Stimulated activated CD4-positive, alpha-beta T cell treated with anti-CD3 and anti-CD28 coated beads, Interleukin-2, amount 100 ng/mL, for 48 hours (primary cell): ENCODE measurements at places on chromosomes 6 and 20.

GRCh38 chr6:81788748-81789147 is 36.3 kb upstream of the TENT5A start:
- DNase-seq: no peak

GRCh38 chr6:170512249-170512648 is 40.9 kb downstream of the PSMB1 start:
- DNase-seq: no peak

DNA sequence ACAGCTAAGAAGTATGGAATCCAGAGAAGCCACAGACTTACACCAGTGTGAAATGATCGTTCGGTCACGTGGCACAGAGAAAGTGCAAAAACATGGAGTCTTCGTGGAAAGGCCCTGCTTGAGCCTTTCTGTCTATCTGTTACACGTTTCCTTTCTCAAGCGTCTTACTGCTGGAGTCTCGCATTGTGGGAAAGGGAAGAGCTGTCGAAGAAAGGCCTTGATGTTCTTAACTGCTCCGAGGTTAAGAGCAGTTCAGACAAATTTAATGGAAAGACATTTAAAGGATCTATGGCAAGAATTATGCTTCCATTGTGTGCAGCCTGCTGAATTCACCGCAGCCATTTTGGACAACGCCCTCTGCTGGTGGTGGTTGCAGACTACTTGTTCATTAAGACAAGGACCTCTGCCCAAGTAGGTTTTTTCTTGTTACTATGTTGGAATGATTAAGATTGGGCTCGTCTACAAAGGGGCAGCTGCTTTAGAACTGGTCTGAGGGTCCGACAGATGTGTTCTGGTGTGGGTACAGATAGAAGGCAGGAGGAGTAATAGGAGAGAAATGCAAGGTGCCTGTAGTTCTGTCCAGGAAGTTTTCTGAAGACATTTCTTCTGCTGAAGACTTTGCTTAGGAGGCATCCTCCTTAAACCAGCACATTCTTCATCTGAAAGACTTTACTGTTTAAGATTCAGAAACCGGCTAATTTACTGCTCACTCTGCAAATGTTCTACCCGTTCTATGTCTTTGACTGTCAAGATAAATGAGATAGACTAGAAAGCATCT is 24.7 kb upstream of the CCN6 start:
- DNase-seq: peak; percentile 80

GRCh38 chr20:15195378-15195777 is 858.0 kb upstream of the FLRT3 start:
- no peak for DNase-seq

- DNase-seq: no peak
Measured at GRCh38 chr20:51553897-51554486, 11.5 kb upstream of the NFATC2 start.

- DNase-seq: no peak
Measured at GRCh38 chr6:39054577-39055142, 6.1 kb downstream of the GLP1R start.

- DNase-seq: no peak
Measured at GRCh38 chr6:3489961-3490624, 33.2 kb upstream of the SLC22A23 start.

- no peak for DNase-seq
Measured at GRCh38 chr6:142378138-142378875, 76.5 kb downstream of the ADGRG6 start.

DNA sequence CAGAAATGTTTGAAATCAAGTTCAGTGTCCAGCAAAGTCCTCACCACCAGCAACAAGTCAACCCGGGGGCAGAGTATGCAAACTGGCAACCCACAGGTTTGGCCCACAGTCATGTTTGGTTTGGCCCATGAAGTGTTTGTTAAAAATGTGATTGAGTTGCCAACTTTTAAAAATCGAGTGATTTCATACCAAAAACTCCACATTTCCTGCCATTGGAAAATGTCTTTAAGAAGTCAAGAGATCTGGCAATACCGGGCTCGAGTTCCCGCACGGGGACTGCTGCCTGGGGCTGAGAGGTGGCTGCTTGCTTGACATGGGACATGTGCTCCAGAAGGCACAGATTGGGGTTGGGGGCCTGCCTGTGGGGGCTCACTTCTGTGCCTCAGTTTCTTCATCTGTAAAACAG is 36.1 kb downstream of the PREX1 start:
- no peak for DNase-seq

DNA sequence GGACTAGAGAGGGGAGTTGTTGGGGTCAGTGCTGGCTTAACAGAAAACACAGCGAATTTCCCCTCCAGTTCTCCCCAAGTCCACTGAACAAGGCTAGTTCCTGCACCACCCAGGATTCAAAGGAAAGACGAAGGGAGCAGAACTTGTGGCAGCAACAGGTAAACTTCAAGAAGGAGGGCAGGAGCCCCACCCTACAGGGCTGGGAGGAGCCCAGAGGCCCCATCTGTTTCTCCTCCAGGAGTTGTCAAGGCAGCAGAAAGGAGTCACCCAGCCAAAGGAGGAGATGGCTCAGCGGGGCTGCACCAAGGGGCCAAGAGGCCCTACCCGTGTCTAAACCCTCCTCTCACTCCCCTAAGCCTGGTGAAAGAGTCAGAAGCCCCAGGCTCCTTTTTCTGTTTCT is 1.7 kb downstream of the SAPCD1 start:
- DNase-seq: no peak

DNA sequence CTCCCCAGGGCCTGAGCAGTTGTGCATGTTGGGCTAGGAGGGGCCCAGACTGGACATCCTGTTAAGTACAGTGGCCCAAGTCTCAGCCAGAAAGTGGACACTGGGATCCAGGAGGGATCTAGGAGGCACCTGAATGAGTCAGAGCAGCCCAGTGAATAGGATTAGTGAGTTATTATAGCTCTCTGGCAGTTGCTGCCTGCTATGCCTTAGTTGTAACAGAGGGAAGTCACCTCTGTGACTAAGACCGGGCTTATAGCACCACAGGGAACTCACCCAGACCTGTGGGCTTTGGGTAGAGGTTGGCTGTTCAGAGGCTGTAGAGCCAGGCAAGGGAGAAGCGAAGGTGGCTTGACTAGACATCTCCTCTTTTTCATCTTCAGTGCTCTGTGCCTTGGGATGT is 39.0 kb upstream of the AAR2 start:
- DNase-seq: no peak

GRCh38 chr6:34475238-34475682 is 9.4 kb downstream of the PACSIN1 start:
- no peak for DNase-seq

GRCh38 chr6:16925461-16925860 is 164.2 kb upstream of the ATXN1 start:
- no peak for DNase-seq

GRCh38 chr6:69866351-69866769 is at the start of gene COL19A1:
COL19A1 (plus strand) TSS chr6:69866556; CDS start chr6:69879568, 13,012 bp downstream.
- DNase-seq: no peak

- DNase-seq: no peak
Measured at GRCh38 chr20:18514127-18514526, 6.4 kb downstream of the SEC23B start.

DNA sequence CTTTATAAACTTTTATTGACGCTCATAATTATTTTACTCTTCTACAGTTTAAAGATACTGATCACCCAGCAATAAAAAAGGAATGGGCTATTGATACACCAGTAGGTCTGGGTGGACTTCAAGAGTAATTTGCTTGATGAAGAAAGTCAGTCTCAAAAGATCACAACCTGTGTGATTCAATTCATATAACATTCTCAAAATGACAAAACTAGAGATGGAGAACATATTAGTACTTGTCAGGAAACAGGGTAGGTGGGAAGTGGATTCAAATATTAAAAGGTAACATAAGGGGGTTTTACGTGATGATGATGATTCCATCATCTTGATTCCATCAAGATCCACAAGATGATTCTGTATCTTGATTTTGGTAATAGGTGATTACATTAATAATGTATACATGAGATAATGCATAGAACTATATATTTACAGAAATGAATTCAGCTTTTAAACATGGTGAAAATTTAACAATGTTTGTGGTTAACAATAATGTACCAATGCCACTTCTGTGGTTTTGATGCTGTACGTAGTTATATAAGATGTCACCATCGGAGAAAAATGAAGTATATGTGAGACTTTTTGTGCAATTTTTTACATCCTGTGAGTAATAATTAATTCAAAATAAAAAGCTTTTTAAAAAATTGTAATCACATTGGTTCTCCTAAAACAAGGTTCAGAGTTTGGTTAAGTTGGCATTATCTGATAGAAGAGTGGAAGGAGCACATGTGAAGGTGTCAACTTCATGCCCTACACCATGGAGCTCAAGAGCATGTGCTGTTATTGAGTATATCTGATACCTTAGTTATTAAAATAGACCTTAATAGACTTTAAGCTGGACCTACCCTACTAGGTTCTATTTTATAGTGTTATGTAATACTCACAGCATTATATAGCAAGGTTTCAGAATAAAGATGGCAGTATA is 66.3 kb upstream of the DYNLRB1 start:
- no peak for DNase-seq

DNA sequence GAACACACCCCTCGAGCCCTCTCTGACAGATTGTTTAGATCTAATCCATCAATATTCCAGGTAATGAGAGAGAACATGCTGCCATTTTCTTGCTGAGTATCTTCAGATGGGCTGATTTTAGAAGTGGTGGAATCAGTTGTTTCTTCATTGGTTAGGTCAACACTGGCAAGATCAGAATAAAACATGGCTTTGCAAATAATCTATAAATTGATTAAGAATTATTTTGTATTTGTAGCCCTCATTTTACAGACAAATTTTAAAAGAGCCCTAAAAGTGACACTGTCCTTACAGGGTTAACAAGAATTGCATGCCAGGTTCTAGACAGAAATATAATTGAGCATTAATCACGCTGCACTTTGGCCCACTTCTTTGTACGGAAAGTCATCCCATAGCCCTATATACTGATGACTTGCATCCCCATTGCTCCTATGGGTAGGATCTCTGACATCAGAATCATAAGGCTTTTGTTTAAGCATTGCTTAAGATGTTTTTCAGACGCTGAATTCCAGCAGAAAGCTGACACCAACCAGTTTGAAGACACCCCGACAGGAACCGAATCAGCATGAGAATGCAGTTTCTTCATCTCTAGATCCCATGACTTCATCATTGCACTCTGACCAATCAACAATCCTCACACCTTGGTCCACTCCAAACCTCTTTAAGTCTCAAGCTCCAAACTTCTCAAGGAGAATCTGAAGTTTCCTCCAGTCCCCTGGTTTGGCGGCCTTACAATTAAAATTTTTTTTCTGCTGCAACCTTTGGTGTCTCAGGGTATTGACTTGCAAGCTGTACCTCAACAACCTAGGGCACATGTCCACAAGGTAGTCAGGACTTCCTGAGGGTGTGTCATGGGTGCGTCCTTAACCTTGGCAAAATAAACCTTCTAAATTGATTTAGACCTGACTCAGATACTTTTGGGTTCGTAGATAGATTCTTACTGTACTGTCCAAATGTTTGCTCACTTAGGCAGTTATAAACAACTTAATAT is 7.8 kb downstream of the TDP2 start:
- no peak for DNase-seq

- no peak for DNase-seq
Measured at GRCh38 chr6:31239854-31240253, 32.0 kb downstream of the HLA-C start.

- no peak for DNase-seq
Measured at GRCh38 chr6:170445971-170446370, 107.1 kb downstream of the PSMB1 start.

- DNase-seq: no peak
Measured at GRCh38 chr20:43901296-43901695, 13.4 kb upstream of the TOX2 start.

DNA sequence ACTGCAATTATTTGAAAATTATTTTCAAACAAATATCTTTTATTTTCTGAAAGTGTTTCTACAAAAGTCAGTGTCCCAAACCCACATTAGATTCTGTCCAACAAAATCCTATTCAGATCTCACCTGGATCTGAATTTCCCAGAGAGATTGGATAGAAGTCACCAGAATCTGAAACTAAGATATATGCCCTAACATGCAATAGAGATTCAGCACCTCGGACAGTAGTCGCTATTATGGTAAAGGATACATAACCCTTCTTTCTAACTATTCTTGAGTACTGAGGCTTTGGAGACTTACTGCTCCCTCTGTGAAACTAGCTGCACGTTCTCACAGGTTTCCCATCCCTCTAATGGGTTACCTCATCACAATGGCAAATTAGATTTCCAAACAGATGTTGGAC is 151.4 kb downstream of the ID4 start:
- no peak for DNase-seq

DNA sequence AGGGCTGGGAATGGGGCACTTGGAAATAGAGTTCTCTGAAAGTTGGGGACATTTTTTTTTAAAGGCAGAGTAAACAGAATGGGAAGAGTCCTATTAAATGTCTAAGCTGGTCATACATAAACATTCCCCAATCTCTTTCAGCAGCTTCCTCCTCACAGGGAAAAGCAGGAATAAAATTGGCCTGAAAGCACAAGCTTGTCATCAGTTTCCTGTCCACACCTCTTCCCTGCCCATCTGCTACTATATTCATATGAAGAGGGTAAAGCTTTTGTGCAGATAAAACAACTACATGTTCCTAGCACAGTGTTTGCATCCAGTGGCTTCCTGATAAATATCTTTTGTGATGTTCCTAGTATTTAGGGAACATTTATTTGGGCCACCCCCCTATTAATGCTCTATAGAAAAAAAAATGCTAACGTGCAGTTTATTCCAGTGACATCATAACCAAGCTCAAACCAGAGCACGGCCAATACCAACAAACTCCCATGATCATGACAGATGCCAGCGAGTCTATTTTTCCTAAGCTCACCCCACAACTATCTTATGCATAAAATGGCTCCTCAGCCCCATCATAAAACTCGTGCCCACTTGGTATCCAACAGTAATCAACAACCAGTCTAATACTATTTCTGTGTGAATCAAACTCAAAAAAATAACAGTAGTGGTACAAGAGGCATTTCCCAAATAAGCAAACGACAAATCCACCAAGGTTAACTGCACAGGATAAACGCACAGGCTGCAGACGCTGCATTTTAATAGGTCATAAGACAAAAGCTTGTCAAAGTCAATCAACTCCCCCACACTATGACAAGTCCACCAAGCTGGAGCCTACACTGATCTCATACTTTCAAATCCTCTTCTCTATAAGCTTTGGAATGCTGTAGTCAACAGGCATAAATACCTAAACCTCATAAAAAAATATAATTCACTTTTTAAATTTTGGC is 95.3 kb downstream of the EPB41L2 start:
- no peak for DNase-seq

- no peak for DNase-seq
Measured at GRCh38 chr6:34386316-34387137, 5.9 kb downstream of the NUDT3 start.

DNA sequence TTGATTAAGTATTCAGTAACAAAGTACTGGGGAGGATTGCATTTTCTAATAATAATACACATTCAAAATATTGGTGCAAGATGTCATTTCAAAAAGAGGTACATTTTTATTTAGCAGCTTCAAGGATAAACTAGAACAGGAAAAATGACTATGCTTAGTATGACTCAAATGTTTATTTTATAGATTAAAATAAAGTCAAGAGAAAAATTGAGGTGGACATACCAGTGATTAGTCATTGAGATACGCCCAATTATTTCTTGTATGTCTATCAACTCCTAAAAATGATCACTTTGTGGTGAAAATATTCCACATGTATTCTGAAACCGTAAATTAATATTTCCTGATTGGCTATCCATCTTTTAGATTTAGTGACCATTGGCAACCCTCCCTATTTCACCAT is 96.7 kb downstream of the PHF3 start:
- no peak for DNase-seq

GRCh38 chr6:149015535-149016525 is 269.0 kb downstream of the UST start:
- DNase-seq: no peak
